Amniotic stem cell (primary cell): ENCODE measurements at places on chromosomes 6 and 20.

DNA sequence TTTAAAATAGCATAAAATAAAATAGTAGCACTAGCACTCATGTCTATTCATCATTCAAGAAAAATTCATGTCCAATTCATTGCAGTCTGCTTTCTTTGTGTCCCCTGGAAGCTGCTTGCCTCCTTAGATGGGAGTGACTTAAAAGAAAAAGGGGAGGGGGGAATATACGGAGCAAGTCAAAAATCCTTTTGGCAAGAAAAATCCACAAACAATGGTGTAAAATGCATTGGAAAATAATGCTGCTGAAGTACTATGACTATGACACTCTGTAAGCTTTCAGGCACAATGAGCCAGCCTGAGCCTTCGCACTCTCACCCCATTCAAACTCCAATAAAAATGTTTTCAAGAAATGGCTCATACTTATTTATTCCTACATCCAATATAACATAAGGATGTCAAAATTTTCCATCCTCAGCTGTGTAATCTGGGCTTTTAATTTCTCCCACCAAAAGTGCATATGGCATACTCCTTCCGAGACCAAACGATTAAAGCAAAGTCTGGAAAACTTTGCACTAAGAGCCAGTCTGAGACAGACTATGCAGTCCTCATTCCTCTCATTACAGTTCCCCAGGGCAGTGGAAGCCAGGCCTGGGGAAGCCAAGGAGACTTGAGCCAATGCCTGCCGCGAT is 790 bp downstream of the NEDD9 start:
- no peak for DNase-seq

DNA sequence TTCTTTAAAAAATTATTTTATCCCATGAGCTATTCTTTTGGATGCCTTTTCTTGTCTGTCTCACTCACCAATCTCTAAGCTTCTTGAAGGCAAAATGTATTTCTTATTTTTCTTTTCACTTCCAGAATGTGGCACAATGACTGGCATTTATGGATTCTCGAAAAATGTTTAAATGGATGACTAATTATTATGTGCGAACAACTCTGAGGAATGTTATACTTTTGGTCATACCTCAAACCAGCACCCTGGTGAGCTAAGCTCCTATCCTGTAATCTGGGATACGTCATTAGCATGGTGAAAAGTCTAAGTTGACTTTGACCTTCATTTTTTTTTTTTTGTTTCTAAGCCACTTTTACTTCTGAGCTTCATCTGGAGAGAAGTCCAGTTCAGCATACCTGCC is 214.0 kb upstream of the CEP162 start:
- no peak for DNase-seq

GRCh38 chr6:91497770-91498169 is 910.9 kb upstream of the MAP3K7 start:
- no peak for DNase-seq

GRCh38 chr6:78810146-78810545 is 57.2 kb upstream of the IRAK1BP1 start:
- DNase-seq = peak; percentile 29

GRCh38 chr20:48789185-48789668 is 38.6 kb downstream of the PREX1 start:
- DNase-seq = no peak

- peak; percentile 78 for DNase-seq
These were observed at the start of gene BCL2L1 for GRCh38 chr20:31722257-31723068. Gene BCL2L1, minus strand, starts transcription at chr20:31722868. Its CDS starts 650 bp downstream, at chr20:31722218.

- DNase-seq = no peak
These were observed 36.5 kb upstream of the MPC1 start for GRCh38 chr6:166419286-166419685.

DNA sequence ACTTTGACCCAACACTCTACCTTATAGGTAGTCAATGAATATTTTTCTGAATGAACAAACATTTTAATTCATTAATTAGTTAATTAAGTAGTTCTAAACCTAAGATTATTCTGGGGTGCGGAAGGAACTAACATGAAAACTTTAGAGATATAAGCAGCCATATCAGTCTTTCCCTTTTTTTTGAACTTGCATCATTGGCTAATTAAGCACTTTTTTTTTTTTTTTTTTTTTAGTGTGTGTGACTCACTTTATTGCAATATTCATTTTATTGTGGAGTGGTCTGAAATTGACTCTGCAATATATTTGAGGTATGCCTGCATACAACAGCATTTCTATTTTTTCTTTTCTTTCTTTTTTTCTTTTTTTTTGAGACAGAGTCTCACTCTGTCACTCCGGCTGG is 21.8 kb upstream of the AMD1 start:
- DNase-seq = no peak

DNA sequence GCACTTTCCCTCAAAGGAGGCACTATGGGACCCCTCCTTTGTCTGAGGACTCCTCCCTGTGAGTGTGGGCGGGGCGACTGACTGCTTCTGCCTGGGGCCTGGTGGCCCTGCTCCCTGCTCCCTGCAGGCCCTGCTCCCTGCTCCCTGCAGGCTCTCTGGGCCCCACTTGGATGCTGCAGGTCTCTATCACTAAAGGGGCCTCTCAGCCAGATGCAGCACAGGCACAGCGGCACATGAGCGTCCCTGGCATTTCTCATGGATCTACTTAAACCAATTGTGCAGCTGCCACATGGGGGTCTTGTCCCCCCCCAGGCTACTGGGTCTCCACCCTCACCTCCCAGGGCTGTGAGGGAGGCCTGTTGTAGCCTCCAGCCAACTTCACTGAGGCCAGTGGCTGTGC is 7.8 kb downstream of the EEF1A2 start:
- no peak for DNase-seq

GRCh38 chr6:16737925-16738324 is 23.3 kb downstream of the ATXN1 start:
- no peak for DNase-seq

DNA sequence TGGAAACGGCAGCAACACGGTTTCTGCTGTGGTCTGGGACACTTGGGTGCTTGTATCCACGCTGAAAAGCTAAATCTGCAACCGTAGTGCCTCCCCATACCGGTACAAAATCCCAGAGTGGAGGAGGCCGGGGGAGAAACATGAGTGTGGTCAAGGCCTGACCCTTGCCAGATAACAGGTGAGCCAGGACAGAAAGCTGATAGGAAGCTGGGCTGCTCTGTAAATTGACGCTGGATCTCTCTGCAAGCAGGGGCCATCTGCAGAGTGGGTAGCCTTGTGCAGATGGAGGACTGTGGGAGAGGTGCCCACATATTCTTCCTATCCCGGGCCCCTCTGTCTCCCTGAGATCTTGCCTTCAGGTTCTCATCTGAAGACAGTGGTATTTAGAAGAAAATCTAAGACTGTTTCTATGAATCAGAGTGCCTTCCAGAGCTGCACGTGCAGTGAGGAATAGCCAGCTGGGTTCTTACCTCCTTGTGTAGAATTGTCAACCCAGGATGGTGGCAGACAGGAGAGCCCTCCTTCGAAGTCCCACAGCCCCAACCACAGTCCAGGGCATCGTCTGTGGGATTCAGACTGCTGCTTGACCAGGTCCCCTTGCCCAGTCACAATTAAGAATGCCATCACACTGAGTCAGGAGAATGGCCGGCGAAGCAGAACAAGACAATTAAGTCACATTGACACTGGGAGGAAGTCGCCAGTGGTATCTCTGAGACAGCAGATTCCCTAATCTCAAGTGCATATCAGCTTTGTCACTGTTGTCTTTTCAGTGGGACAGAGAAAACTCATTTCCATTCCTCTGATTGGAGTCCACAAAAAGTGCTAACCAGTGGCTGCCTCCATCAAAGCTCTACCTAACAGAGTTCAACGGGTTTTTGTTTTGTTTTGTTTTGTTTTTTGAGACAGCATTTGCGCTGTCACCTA is 100.0 kb upstream of the RIPOR2 start:
- DNase-seq = no peak

DNA sequence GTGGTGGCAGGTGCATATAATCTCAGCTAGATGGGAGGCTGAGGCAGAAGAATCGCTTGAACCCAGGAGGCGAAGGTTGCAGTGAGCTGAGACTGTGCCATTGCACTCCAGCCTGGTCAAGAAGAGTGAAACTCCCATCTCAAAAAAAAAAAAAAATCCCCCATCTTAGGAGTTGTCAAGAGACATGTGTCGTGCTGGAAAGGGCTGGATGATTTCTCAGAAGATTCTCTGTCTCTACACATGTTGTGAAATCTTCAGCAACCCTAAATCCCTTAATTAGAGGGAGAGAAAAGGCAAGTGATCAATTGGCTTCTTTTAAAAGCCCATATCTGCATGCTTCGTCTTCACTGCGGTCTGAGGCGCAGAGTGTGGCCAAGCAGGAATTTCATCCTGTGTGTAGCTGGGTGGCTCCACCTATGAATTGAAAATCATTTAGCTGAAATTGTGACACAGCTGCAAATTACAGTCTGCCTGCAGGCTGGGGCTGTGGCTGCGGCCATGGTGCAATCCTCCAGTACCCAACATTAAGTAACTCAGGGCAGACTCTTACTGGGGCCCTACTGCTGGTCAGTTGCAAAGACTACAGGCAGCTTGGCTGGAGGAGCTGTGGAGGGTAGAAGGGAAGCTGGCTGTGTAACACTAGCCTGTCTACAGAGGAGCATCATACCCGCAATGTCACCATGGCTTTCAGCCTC is 3.2 kb upstream of the TGM3 start:
- no peak for DNase-seq

DNA sequence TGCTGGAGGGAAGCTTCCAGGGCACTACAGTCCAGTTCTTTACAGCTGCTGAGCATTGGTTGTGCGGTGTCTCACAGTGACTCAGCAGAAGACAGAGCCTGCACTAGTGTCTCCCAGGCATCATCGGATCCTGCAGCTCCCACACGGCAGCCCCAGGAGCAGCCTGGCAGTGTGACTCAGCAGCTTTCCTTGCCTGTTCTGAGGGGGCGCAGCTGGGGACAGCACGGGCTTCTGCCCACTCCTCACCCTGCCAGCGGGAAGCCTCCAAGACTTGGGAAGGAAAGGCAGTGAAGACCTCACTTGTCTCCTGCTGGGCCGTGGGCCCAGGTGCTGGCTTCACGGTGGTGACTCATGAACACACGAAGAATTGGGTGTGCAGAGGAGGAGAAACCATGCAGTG is 165.4 kb downstream of the SYNDIG1 start:
- DNase-seq = peak; percentile 77

- no peak for DNase-seq
These were observed 36.9 kb downstream of the SNX9 start for GRCh38 chr6:157859775-157860504.
